ENCODE measurements at places on chromosomes 3 and 15.

- DNase-seq = no peak
These were observed 133.3 kb downstream of the MDFIC2 start for GRCh38 chr3:70179111-70179510.

DNA sequence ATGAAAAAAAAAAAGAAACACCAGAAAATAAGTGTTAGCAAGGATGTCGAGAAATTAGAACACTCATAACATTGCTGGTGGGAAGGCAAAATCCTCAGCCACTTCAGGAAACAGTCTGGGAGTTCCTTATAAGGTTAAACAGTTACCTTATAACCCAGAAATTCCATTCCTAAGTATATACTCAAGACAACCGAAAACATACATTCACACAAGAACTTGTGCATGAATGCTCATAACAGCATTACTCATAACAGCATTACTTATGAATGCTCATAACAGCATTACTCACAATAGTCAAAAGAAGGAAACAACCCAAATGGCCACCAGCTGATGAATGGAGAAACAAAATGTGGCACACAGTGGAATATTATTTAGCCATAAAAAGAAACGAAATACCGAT is 34.8 kb upstream of the DCP1A start:
- DNase-seq = no peak

GRCh38 chr15:51736751-51737521 is 519 bp downstream of the LYSMD2 start:
- no peak for DNase-seq

- DNase-seq = no peak
These were observed 46.1 kb upstream of the TMCO5A start for GRCh38 chr15:37888356-37888755.

- no peak for DNase-seq
These were observed 107.7 kb upstream of the RPL32 start for GRCh38 chr3:12948891-12949711.

DNA sequence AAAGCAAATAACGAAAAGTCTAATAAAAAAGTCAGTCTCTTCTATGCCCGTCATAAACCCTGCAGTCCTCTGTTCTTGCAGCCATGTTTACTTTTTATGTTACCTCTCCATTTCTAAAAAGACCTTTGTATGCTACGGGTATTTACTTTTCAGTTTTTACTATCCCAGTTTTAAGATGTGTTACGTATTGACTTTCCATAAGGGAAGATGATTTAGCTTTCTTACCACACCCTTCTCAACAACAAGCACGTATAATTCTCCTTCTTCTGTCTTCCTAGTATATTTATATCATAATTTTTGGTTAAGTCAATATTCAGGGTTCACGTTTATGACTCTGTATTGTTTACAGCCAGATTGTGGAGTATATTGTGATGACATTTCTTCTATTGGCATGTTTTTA is 10.8 kb downstream of the TRNT1 start:
- no peak for DNase-seq

GRCh38 chr15:44144184-44144583 is 50.9 kb downstream of the FRMD5 start:
- DNase-seq = no peak

- DNase-seq = no peak
These were observed 580 bp upstream of the FXR1 start for GRCh38 chr3:180911876-180912303.

DNA sequence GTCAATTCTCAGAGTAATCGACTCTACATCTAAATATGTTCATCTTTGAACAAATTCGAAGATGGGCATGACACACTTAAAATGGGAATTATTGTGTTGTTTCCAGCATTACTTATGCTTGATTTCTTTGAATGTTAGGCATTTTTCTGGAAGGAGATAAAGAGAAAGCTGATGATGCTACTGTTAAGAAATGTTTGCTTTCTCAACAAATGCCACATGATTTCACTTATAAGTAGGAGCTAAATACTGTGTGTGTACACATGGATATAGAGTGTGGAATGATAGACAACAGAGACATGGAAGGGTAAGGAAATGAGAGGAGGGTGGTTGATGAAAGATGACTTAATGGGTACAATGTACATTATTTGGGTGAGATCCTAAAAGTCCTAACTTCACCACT is 400.9 kb downstream of the TBL1XR1 start:
- no peak for DNase-seq

- DNase-seq = no peak
These were observed 44.2 kb upstream of the TPM1 start for GRCh38 chr15:62998262-62998890.

- DNase-seq = no peak
These were observed 50.2 kb downstream of the HHLA2 start for GRCh38 chr3:108346301-108347227.

GRCh38 chr3:172302203-172302602 is 146.1 kb downstream of the GHSR start:
- DNase-seq = no peak

DNA sequence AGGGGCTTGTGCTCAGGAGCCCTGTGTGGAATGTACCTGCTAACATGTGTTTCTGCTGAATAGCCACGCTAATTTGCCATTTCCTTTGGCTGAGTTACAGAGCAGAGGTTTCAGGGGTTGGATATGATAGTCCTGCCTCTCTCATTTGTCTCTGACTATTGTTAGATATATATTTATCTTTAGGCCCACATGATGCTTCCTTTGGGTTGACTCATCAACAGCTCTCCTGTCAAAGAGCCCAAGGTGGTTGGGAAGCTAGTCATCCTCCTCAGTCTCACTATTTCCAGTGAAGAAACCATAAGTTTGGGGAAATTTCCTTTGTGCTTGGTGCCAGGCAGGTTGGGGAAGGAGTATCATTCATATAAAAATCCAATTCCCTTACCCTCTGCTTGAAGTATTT is 1194.6 kb downstream of the ZPLD1 start:
- DNase-seq = no peak

All from SW 1271 (cell line).